ENCODE measurements at places on chromosomes 4 and X.
A peak's percentile ranks its signal among the peaks of the same experiment; 100 is the strongest.

DNA sequence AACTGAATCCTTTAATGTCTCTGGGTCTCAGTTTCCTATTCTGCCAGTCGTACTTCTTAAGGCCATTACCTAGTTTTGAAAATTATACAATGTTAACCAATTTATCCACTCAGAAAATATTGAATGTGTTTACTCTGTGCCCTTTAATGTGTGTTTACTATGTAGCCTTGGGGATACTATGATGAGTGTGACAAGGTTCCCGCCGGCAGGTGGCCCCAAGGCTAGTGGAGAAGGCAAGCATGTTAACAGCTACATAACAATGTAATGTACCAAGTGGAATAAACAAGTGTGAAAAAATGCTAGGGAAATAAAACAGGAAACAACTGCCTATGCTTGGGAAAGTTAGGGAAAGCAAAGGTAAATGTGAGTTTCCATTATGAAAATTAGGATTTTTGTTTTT lies 187.3 kb upstream of the MBNL3 start:
- DNase-seq = no peak

DNA sequence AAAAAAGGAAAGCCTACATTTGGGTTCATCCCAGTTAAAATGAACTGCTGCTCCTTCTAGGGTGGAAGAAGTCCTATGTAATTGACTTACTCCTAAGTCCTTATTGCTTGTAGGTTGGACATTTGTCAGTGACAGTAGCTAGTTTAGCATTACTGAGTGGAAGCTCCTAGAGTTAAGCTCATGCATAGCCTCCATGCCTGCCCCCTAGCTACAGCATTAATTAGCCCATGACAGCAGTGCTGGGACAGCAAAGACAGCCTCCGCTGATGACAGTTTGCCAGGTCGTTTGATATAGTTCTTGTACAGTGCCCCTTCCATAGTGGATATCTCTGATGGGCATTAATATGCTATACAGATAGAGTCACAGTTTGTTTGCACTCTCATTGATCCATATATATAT lies 18.7 kb upstream of the GALNTL6 start:
- DNase-seq = no peak

DNA sequence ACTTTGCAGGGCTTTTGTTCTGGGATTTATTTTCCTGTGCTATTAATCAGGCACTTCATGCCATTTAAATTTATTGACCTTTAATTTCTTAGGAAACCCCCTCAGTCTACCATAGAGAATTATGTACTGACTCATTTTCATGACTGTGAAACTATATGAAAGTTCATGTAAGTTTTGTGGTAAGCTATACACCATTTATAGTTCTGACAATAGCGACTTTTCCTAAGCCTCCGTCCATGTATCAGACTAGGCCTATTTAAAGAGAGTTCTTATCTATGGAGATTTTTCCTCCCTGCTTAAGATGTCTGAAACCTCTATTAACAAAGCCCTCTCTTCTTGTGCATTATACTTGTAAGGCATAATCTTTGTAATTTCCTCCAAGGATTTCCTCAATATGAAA lies 111.6 kb downstream of the AFF2 start:
- DNase-seq = no peak

DNA sequence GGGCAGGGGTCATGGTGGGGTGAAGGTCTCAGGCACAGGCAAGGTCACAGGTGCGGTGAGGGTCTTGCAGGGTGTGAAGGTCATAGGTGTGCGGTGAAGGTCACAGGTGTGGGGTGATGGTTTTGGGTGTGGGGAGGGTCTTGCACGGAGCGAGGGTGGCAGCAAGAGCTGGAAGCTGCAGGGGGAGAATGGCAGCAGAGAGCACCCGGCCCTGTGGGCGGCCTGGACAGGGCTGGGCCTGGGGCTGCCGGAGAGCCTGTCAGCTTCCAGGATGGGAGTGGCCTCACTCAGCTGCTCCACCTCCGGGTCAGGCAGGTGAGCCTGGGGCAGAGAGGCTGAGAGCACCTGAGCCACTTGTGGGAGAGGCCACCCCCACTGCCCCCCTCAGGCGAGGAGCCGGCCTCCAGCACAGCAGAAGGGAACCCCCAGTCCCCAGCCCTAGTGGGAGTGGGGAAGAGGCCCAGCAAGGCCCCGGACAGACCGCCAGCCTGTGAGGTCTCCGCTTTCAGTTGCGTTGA lies 1.5 kb downstream of the MSANTD1 start:
- DNase-seq = no peak

DNA sequence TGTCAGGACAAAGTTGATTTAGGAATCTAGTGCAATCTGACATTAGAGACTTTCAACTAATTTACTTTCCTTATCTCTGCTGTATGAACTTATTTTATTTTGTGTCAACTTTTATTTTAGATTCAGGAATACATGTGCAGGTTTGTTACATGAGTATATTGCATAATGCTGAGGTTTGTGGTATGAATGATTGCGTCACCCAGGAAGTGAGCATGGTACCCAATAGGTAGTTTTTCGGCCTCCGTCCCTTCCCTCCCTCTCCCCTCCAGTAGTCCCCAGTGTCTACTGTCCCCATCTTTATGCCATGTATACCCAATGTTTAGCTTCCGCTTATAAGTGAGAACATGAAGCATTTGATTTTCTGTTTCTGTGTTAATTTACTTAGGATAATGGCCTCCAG lies 68.7 kb upstream of the TEX13D start:
- DNase-seq = no peak

DNA sequence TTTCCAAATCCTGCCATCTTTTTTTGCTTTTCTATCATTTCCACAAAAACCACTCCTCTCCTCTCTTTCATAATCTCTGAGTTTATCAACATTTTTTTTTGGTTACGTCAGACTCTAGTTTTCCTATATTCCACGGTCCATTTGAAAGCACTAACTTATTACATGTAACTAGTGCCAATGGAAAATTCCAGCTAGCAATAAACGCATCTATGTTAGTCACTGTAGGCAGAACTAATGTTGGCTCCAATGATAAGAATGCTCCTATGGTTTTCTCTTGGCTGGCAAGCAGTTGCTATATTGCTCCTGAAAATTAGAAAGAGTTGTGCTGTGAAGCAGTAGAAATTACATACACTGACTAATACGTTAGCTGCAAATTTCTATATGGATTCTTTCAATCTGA lies 634.6 kb upstream of the FTHL17 start:
- DNase-seq = peak; percentile 76

- no peak for DNase-seq
Observed at GRCh38 chr4:16136827-16137226, 53.0 kb upstream of the PROM1 start.

DNA sequence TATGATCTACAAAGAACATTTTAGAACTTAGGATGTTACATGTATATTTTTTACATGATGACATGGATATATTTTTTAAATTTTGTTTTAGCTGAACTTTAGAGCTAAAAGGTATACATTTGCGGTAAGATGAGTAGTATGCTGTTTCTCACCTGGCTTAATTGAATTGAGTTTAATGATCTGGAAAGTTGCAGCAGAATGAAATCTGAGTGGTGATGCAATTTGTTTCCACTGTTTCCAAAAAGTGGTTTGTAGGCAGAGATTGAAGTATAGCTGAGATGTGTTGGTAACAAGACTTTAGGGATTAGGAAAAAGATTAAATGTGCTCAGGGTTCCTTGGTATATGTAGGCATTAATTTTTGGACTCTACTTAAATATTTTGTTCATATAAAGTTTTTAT lies 68.1 kb downstream of the HPF1 start:
- DNase-seq = no peak

- DNase-seq = no peak
Observed at GRCh38 chr4:169773889-169774288, 16.1 kb upstream of the HPF1 start.

GRCh38 chr4:141109983-141110382 lies 23.3 kb downstream of the RNF150 start:
- no peak for DNase-seq
